HEK293T (cell line): ENCODE measurements at places on chromosomes 5 and 9.

DNA sequence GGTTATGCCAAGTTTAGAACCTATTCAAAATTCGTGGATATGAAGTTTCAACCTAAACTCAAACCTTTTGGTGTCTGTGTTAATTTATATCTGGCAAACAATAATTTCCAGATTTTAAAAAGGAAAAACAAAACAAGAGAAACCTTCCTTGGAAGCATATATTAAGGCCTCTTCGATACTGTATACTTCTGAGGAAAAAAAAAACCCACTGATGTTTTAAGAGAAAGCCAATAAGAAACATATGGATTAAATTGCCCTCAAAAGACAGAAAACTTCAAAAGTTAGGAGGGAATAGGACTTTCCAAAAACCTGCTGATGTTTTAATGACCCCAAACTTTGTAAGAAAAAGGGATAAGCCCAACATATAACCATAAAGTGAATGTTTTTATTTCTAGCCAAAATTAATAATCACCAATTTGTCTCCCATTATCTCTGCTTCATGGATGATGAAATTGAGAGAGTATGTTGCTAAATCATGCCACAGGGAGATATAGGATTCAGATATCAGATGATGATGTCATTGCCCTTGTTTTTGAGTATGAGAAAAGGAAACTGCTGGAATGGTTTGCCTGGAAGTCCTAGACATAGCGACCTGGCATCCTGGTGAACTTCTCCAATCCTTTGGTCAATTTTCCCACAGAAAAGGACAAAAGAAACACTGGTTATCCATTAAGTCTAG, 423.9 kb downstream of the DMRT2 start:
- DNase-seq = no peak

DNA sequence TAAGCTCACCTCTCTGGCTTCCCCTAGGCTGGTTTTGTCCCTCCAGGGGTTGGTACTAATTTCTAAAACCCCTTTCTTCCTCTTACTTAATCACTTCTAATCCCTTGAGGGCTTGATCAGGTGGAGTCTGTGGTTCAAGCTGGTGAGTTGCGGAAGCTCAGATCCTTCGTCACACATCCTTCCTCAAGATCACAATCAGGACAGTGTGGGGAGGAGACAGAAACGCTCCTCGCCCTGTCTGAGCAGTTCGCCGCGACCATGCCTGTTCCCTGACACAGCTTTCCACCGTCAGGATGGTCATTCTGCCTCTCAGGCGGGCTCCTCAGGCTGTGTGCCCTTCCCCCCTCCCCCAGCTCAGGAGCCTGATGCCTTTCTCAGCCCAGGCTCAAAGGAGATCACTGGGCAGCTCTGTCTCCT, 24.3 kb downstream of the CPLX2 start:
- DNase-seq = no peak

GRCh38 chr5:153573326-153574033, 83.0 kb downstream of the GRIA1 start:
- no peak for DNase-seq

- no peak for DNase-seq
Measured at GRCh38 chr5:26310415-26310814, 728.0 kb downstream of the CDH9 start.

DNA sequence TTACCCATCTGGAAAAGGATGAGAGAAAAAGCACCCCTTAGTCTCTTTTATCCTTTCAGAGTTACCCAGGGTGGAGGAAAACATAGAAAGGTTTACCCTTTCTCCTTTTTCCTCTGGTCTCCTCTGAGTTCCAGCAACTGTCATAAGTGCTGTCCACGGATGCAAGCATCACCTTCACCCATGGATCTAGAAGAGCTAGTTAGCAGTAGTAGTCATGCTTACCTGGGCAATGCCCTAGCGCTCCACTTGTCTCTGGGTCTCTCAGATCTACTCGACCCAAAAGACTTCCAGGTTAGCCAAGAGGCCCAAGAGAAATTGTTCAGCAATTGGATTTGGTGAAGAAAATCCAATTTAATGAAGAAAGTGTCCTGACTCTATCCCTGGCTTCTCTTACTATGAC, 656.2 kb upstream of the PTPRD start:
- peak; percentile 2 for DNase-seq
